HT-29 (cell line): ENCODE measurements at places on chromosomes 3 and 15.
A peak's percentile ranks its signal among the peaks of the same experiment; 100 is the strongest.

DNA sequence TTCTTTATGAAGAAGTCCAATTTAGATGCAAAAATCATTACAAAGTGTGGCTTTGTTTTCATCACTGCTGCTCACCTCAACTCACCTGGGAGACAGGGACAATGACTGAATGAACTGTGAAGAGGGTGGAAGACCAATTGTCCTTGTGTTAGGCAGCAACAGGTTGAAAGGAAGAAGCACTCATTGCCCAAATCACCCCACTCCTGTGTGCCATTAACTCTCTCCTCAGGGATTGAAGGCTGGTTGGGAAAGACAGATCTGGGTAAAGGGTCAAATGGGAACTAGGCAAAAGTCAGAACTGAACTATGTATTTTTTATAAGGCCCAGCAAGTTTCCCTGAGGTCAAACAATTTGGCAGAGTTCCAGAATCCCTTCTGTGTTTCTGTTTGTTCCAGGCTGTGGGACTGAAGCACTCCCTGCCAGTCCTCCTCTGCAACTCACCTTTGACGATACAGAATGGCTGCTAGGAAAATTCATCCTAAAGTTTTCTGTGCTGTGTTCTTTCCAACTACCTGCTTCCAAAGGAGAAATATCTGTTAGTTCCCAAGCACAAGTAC lies 68.6 kb upstream of the CCDC39 start:
- DNase-seq = peak; percentile 12

DNA sequence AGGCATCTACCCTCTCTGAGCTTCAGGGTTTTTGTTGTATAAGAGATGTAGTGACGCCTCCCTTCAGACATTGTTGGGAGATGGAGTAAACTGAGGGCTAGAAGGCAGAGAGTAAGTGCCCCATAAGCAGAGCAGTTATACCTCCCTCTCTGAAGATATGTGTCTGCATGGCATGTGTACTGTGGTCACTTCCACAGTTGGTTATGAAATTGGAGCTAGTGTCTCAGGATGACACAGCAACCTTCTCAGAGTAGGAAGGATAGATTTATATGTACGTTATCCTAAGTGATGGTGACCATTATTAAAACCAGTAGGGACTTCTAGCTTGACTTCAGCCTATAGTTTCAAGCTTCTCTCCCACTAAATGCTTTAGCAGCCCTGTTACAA lies 17.9 kb downstream of the PXK start:
- DNase-seq = no peak

- no peak for DNase-seq
These were observed 16.0 kb upstream of the KLF15 start for GRCh38 chr3:126373146-126373613.

- DNase-seq = no peak
These were observed 29.8 kb upstream of the AEN start for GRCh38 chr15:88591384-88591783.

DNA sequence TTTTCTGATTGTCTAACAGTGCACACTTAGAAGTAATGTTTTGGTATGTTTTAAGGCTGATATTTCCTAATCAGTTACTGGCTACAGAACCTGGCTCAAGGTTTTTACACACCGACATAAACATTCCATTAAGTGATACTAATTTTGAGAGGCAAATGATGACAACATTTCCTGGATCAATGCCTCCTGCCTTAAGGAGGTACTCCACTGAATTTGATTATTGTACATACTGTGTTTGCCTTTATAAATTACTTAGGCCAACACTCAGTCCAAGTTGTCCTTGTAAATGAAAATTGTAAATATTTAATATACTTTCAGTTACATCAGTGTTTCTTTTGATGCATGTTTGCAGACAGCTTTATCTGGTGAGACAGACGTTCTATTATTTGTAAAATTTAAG lies 24.2 kb upstream of the LXN start:
- DNase-seq = no peak

GRCh38 chr15:72415304-72415703 lies 17.2 kb downstream of the TMEM202 start:
- DNase-seq = no peak

DNA sequence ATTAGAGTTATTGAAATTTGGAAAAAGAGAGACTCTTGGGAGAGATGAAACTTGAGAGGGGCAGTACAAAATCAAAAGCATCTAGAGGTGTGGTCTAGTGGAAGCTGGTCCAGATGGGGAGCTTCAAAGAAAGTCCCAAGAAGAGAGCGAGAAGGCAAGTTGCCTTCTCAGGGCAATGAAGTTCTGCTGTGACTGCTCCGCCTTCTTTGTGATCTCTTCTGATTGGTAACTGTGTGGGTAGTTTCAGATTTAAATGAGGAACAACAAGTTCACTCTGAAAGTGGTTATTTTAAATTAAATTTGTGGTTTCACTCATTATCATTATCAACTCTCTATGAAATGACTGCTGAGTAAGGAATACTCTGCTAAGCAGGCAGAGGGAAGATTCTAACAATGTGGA lies 233.3 kb downstream of the NLGN1 start:
- DNase-seq = no peak

DNA sequence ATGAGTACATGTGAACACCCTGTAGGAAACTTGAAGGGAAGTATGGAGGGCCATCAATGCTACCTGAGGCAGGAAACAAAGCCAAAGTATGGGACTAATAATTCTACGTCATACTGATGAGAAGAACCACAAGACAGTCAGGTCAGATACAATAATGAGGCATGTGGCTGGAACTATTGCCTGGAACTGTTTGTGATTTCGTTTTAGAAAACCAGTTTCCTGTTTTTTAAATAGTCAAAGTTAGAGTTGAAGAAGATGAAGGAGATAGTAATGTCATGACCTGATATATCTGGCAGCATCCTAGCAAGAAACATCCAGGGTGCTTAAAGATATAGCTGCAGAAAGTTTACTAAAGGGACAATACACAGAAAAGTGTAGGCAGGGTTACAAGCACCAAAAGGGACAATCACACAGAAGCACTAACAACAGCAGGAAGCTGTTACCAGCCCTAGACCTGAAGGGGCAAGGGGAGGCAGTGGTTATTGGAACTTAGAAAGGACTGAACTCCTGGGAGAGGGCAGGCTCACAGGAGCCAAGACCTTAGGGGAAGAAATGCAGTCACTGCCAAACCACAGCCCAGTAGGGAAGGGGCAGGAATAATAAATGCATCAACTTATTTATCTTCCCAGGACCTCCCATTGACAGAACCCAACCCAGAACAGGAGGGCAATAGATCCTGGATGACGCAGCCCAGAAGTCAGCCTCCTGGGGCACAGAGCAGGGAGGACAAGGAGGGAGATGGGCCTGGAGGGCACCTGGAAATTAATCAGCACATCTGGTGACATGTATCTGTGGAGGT lies 302.1 kb upstream of the STT3B start:
- no peak for DNase-seq

- DNase-seq = no peak
These were observed 23.1 kb downstream of the TRPM1 start for GRCh38 chr15:31078471-31078870.

GRCh38 chr3:72447059-72447946 lies 400.9 kb downstream of the SHQ1 start:
- DNase-seq = peak; percentile 74

- DNase-seq = no peak
These were observed 153.2 kb upstream of the THBS1 start for GRCh38 chr15:39427705-39428104.

GRCh38 chr3:156985711-156986110 lies 159.6 kb downstream of the LEKR1 start:
- no peak for DNase-seq

DNA sequence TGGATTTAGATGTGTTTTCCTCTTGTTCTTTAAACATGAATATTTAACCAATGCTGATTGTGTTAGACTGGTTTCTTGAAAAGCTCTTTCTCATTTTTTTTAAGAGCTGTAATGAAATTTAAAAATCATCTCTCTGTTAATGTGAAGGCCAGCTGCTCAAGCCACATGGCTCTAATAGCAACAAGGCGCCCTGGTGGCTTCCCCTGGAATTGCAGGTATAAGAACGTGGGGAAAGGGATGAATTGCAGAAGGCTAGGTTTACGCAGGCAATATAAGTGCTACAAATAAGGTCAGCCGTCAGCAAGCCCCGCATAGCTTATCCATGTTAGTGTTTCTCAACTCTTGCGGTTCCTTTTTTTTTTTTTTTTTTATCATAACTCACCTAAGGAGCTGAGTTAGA lies 108.5 kb downstream of the SAMMSON start:
- peak; percentile 55 for DNase-seq

DNA sequence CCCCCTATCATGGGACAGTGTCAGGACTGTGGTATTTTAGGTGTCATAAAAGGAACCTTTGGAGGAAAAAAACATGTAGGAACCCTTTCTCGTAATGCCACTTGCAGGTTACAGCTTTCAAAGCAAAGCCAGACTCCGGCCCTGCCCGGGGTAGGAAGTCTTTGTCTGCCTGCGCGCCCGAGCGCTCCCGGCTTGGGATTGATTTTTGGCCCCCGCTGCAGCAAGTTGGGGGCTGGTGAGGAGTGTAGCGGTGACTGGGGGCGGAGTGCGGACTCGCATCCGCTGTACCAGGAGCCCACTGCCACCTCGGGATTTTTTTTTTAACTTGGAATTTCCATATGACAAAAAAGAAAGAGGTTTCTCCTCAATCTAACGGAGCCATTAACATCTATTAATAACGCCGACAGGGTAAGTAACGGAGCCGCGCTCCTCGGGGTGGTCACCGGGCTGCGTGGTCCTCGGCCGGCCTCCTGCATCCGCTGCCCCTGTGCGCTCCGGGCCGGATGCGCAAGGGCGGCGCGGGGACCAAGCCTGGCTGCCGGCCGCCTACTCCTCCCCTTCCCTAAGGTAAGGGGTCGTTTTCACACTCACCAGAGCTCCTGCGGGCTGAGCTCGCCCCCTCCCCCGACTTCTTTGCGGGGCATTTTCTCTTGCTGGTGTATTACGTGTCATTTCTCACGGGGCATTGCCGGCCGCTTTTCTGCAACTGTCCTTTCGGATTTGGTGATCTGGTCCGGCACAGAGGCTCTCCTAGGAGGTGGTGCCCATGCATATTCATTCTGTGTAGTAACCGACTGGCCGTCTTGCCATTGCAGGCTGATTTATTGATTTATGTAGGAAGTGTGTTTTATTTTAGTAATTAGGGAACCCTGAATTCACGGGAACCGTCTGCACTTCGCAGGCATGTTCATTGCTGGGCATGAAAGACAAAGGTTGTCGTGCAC lies 219.8 kb upstream of the TOPAZ1 start:
- DNase-seq = no peak

- DNase-seq = no peak
These were observed 216.6 kb upstream of the IL12A start for GRCh38 chr3:159771865-159772611.

- DNase-seq = no peak
These were observed 8.7 kb downstream of the FOXL2 start for GRCh38 chr3:138938056-138938876.

DNA sequence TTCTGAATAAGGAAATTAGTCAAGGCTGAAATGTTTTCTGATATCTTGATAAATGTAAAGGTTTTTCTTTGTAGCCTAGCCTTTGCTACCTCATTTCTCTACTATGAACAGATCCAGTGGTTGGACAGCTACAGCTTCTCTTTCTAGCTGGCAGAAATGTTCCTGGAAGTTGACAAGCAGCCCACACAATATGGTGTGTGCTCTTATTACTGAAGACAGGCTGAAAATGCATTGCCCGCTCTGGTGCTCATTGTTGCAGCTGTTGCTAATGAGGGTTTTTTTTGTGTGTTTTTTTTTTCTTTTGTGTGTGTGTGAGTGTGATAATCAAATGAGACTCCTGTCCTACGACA lies 844.3 kb upstream of the SEMA6D start:
- no peak for DNase-seq

- peak; percentile 80 for DNase-seq
These were observed 273.3 kb downstream of the NSUN3 start for GRCh38 chr3:94336046-94336753.

DNA sequence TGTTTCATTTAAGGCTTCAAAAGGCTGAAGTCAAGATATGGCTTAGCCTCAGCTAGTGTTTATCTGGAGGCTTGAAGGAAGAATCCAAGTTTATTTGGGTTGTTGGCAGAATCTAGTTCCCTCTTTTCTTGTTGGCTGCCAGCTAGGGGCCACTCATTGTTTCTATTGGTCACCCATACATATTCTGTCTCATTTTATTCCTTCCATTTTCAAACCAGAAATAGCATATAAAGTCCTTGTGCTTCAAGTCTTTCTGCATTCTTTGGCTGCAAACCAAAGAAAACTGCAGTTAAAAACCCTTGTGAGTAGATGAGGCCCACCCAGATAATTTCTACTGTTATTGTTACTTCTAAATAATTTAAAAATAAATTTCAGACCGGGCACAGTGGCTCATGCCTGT lies 301.7 kb downstream of the OXSM start:
- DNase-seq = no peak
